ENCODE measurements at places on chromosomes 4 and X.

DNA sequence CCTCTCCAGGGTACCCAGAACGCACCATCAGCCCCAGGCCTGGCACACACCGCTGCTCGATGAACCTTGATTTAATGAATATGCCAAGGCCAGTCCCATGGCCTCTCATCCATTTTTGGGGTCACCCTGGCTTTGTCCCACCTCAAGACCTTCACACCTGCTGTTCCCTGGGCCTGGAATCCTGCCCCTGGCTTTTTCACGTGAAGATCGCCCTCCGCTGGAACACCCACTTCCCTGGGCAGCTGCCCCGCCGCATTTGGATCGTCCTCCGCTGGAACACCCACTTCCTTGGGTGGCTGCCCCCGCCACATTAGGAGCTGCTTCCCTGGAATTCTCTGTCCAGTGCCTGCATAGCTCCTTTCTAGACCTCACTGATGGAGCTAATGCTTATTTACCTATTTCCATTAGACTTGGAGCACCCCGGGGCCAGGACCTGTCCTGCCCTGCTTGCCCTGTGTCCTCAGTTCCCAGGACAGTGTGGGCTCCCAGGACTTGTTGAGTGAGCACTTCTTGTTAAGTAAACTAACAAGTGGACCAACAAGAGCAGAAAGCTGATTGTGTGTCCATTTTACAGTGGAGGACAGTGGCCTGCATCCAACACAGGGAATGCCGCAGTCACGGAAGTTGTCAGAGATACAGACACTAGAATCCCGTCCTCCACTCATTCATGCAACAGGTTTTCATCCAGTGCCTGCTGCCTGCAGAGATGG is 12.5 kb downstream of the BLOC1S4 start:
- DNase-seq: no peak

DNA sequence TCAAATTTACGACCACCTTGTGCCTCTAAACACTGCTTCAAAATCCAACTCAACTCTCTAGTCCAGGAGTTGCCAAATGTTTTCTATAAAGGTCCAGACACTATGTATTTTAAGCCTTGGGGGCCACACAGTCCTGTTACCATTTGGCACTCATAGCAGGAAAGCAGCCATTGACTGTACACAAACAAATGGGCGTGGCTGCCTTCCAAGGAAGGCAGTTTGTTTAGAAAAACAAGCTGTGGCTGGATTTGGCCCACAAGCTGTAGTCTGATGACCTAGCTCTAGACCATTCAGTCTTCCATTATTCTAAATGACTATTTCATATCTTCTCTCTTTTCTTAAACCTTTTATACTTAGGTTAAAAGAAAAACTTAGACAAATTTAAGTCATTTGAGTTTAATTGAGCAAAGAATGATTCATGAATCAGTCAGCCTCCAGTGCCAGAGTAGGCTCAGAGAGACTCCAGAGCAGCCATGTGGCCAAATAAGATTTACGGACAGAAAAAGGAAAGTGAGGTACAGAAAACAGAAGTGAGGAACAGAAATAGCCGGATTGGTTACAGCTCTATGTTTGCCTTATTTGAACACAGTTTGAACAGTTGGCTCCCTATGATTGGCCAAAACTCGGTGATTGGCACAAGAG is 825.8 kb upstream of the LCORL start:
- DNase-seq: no peak

DNA sequence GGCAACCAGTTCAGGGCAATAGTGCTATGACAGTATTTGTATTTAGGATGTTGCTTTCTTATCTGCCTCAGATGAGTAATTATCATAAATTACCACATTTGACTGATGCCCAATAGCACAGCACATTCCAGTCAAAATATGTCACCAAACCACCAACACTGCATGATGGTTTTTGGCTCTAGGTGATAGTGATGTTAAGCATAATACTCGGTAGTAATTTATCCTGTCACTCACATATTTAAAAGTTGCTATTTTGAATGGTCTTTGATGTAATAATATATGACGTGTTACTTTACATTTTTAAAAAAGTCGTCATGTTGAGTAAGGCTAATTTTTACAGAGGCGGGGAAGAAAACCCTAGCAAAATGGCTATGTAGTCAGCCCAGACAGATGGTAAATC is 42.5 kb downstream of the UNC5C start:
- DNase-seq: no peak

DNA sequence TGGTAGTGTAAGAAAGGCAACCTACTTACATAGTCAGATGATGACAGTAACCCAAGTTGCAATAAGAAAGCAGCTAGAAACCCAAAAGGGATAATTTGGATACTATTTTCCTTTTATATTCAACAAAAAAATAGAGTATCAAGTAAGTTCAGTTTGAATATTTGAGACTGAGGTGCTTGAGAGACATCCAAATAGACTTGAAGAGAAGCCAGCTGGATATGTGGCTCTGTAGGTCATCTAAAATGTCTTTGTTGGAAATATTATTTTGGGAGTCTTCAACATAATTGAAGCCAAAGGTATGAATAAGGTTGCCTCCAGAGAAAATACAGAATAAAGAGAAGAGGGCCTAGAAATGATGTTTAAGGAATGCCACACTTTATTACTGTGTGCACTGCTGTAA is 438.2 kb upstream of the DIAPH2 start:
- DNase-seq: no peak

DNA sequence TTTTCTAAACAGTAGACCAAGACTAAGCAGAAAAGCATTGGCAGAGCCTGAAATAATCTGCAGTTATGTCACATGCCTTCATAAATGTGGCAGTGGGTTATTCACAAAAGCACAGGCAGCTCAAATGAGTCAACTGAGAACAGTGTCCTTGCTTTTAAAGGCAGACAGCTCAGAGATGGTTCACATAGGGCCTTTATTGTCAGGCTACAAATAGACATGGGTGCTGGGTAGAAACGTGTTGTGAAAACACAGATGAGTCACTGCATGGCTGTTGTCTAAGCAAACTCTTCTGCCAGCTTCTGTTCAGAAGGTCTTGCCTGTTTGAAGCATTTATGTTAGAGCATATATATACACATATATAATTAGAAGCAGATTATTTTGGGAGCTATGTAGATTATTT is 118.0 kb downstream of the SLC4A4 start:
- DNase-seq: no peak

DNA sequence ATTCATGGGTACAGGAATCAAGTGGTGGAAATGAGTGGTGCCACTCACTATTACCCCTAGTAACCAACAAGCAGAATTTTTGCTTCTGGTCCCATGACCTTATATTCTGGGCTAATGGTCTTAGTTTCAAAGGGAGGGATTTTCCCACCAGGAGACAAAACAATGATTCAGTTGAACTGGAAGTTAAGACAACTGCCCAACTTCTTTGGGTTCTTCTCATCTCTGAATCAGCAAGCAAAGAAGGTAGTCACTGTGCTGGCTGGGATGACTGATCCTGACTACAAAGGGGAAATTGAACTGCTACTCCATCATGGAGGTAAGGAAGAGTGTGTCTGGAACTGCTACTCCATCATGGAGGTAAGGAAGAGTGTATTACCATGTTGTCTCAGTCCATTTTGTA is 87.2 kb downstream of the IL13RA2 start:
- no peak for DNase-seq

DNA sequence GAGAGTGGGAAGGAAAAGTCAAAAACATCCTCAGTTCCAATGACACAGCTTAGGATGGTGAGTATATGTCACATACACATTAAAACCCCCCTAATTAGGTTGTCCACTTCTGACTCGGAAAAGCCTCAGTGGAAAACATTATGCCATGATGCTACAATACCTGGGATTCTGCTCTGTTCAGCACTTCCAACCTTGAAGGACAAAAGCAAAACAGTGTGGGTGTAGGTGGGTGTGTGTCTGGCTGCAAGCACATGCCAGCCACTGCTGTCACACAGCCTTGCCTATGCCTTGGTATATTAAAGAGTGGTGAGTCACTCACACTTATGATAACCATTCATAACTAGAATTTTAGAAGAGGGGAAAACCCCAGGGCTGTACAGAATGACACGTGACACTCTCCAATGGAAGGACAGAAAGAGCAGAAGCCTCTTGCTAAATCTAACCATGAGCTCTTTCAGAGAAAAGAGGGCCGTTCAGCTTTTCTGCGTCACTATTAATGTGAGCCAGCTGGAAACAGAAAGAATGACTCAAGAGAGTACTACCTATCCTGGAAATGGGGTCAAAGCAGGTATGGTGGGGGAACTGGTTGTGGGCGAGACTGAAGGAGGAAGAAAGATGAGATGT is 159.6 kb downstream of the TET2 start:
- DNase-seq: peak; percentile 55

GRCh38 chrX:71056867-71057266 is 11.3 kb downstream of the SNX12 start:
- no peak for DNase-seq

DNA sequence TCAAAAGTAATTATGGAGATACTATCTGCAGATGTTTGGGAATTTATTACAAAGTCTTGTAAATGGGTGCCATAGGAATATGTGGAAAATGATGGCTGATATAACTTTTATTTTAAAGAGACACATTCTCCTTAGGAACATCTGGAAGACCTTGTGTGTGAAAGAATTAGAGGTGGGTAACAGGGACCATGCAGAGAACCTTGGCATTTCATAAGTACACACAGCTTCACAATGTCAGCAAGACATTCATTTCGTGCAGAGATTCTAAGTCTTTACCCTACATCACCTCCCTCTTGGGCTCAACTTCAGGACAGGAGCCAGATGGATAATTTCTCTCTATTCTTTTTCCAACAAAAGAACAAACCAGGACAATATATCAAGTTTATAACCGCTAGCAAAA is 458.1 kb upstream of the INTU start:
- no peak for DNase-seq

DNA sequence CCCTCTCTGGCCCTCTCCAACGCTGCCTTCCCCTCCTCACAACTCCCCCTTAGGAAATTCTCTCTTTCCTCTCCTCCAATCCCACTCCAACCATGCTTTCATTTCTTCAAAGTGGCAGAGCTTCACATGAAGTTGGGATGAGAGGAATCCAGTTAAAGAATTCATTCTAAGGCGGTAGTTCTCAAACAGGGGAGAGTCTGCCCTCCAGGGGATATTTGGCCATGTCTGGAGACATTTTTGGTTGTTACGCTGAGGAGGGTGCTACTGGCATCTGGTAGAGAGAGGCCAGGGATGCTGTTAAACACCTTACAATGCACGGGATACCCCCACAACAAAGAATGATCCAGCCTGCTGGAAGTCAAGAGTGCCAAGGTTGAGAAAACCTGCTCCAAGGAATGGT is 40.5 kb upstream of the PHKA2 start:
- DNase-seq: no peak

- DNase-seq: no peak
Observed at GRCh38 chr4:2489081-2489805, 20.3 kb downstream of the RNF4 start.

GRCh38 chr4:10599574-10599973 is 85.0 kb downstream of the CLNK start:
- no peak for DNase-seq

DNA sequence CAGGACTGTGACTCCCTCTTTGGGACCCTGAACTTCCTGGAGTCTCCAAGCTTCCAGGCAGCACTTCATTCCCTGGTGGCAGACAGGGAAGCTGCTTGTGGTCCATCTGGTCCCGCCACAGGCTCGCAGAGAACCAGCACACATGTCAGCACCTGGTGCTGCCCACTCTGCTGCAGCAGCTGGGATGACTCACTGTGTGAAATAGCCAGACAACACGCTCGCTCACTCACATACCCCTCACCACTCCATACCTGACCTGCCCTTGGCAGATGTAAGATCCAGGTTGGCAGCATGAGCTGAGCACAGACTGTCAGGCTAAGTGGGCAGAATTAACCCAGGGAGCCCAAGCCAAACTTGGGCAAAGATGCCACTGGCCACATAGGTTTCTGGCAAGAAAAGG is 613.5 kb downstream of the PCDH18 start:
- DNase-seq: no peak

DNA sequence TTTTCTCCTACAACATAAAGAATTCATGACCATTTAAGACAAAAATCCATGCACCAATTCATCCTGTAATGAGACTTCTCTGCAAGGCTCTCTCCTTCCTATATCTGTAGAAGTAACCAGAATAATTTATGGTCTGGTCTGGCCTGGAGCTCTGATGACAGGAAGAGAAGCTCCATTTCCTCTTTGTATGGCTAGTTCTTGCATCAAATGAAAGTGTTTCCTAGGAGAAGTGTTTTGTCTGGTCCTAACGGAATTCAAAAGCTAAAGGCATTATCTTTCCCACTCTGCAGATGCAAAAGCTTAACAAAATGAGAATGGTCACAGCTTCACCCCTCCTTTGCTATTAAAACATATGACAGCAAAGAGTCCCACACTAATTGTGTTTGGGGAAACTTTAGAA is 55.1 kb downstream of the SPATA18 start:
- no peak for DNase-seq

- DNase-seq: no peak
Observed at GRCh38 chr4:176981074-176981473, 188.4 kb upstream of the VEGFC start.

GRCh38 chrX:14817571-14817970 is 55.3 kb downstream of the FANCB start:
- DNase-seq: no peak

DNA sequence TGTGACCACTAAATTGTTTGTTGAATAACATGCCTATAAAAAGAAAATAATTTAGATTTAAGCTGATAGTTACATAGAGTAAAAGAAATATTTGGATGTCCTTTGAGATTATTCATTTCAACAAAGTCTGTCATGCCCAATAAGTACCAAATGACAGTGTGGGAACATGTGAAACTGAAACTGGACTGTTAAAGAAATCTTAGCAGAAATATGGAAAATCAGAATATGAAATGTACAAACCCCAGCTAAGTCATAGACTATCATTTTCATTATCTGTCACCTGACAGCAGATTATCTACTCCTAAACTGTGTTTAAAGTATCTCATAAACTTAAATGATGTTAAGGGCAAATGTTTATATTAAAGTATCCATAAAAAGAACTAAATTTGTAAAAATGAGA is 437.8 kb upstream of the FAM241A start:
- DNase-seq: no peak

GRCh38 chrX:14776901-14777300 is 96.0 kb downstream of the FANCB start:
- DNase-seq: no peak

GRCh38 chrX:136528645-136529315 is 3.2 kb upstream of the VGLL1 start:
- no peak for DNase-seq

- DNase-seq: no peak
Observed at GRCh38 chrX:152989292-152989658, 4.6 kb downstream of the PNMA5 start.

DNA sequence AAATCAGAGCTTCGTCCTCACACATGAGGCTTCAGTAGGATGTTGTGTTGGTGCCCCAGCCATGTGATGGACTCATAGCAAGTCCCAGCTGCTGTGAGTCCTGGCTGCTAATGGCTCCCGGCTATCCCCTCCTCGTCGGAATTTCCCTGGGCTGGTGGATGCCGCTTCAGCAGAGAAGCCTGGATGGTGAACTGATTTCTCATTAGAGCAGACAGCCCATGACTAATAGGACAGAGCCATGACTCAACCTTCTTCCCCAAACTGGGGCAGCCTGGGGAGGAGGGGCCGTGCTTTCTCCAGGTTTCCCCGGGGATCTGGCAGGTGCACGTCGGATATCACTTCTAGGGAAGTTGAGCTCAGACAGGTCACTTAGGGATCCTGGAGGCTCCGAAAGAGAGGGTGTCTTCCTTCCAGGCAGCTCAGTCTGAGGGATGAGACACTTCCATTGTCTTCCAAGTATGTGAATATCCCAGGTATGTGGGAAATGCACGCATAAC is 112.7 kb downstream of the ASMT start:
- no peak for DNase-seq

- no peak for DNase-seq
Observed at GRCh38 chrX:153445856-153446635, at the start of gene TREX2. TSS of gene TREX2 (minus strand) at chrX:153446056. CDS start at chrX:153445430, 626 bp downstream.

- no peak for DNase-seq
Observed at GRCh38 chr4:54006755-54007154, 57.6 kb downstream of the CHIC2 start.

All from stimulated activated CD4-positive, alpha-beta T cell treated with anti-CD3 and anti-CD28 coated beads, TNF-alpha, amount 100 ng/mL, for 48 hours (primary cell).